ENCODE measurements at places on chromosomes 4 and X.

DNA sequence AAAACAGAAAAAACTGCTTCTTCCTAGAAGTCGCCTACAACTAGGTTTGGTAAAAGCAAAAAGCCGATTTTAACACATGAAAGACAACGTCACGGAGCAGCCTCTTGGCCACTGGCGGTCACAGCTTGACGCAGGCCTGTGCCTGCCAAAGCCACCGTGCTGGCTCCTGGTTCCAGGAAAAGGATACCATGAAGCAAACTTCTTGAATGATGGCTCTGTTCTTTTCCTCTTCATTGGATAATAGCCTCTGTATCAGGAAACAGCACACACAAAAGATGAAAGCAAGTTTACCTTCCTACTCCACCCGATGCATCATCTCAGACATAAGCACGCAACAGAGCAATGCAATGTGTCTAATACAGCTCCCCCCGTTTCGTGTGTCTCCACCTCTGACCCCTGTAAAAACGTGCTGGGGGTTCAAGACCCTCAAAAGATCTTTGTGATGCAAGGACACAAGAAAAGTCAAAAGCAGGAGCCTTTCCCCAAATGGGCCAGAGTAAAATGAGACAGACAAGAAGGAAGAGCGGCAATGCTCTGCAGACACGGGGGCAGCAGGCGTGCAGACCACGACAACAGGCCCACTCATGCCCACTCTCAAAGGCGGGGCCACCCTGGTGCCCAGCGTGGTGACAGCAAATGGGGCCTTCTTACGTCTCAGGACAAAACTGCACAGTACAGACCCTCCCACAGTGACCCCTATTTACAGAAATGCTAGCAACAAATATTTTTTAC lies 19.4 kb downstream of the GAK start:
- DNase-seq, result no peak

- no peak for DNase-seq
Observed at GRCh38 chr4:115145393-115146160, 32.2 kb upstream of the NDST4 start.

DNA sequence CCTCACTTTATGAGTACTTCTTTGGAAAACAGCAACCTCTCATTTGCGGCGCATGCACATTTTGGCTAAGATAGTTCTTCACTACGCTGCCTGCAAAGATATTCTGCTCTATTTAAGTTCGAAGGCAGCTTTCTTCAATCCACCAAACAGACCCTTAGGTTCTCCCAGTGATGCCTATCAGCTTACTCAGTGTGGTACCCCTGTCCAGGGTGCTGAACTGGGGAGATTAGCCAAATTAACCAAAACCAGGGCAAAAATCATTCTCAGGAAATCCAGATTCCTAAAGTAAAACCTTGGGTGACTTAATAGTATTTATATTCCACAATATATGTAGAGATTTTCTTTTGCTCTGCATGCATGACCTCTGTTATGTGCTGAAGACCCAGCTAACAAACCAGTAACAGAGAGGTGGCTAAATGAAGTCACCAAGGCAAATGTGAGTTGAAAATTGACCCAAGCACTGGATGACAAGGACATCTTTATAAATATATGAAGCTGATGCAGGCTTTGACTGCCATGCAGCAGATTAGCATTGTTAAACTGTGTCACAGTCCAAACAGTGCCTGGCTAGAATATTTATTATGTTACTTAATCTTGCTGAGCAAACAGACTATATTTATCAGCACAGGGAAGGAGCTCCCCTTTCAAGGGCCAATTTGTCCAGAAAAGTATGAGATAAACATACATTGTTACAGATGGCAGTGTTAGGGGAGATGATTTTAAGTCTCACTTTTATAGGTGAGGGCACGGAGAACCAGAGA lies 418.2 kb downstream of the STIM2 start:
- peak; percentile 22 for DNase-seq

GRCh38 chr4:187268940-187269339 lies 545.3 kb upstream of the FAT1 start:
- DNase-seq, result no peak

GRCh38 chrX:46588263-46588662 lies 14.7 kb downstream of the CHST7 start:
- DNase-seq, result peak; percentile 63

GRCh38 chr4:99361268-99361898 lies 8.8 kb upstream of the ADH1C start:
- DNase-seq, result no peak

DNA sequence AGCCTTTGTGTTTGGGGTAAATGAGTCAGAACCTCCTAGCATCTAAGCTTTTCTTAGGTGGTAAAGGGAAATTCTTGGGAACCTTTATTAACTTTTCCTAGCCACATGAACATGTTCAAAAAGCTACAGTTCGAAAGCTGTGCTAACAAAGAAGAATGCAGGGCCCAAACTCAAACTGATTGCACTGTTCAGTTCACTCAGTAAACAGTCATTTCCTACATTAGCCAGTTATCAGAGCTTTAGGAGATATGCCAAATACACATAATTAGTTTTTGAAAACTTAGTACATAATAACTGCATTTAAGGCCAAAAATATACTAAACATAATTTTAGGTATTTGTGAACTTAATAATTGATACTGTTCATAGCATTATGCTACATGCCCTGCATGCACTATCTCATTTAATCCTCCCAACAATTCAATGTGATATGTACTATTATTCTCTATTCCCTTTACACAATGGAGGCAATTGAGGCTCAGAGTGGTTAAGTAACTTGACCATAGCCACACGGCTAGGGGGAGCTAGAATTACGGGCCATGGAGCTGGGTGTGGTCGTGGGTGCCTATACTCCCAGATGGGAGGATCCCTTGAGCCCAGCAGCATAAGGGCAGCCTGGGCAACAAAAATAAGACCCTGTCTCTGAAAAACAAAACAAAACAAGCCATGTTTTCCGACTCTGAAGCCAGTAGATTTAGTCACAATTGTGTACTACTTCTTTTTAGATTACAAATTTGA lies 43.9 kb upstream of the PDGFRA start:
- no peak for DNase-seq

DNA sequence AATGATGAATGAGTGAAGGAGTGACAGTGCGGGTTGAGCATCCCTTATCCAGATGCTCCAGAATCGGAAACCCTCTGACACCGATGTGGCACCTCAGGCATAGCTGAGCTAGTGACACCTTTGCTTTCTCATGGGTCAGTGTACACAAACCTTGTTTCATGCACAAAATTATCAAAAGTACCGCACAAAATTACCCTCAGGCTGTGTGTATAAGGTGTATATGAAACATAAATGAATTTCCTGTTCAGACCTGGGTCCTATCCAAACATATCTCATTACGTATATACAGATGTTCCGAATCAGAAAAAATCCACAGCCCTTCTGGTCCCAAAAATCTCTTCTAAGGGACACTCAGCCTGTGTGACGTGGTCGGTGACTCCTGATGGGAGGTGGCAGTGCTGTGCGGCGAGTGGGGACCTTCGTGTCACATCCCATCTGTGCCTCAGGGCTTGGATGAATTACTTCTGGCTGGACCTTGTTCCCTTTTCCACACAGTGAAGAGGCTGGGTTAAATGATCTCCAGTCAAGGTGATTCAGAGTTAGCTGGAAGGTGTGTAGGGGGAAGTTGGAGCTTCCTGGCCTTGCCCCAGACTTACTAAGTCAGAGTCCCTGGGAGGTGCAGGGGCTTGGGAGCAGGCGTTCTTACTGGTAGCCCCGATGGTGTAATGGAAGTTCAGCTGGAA lies 18.8 kb downstream of the RGS12 start:
- no peak for DNase-seq

- no peak for DNase-seq
Observed at GRCh38 chrX:36422368-36422767, 502.8 kb downstream of the CFAP47 start.

- no peak for DNase-seq
Observed at GRCh38 chr4:153027866-153028265, 91.7 kb downstream of the FHDC1 start.

GRCh38 chrX:1803741-1804140 lies 188.9 kb downstream of the ASMT start:
- no peak for DNase-seq

GRCh38 chrX:34874763-34875162 lies 67.8 kb upstream of the FAM47B start:
- no peak for DNase-seq

GRCh38 chr4:183223053-183223452 lies 97.0 kb downstream of the CLDN22 start:
- DNase-seq, result no peak

DNA sequence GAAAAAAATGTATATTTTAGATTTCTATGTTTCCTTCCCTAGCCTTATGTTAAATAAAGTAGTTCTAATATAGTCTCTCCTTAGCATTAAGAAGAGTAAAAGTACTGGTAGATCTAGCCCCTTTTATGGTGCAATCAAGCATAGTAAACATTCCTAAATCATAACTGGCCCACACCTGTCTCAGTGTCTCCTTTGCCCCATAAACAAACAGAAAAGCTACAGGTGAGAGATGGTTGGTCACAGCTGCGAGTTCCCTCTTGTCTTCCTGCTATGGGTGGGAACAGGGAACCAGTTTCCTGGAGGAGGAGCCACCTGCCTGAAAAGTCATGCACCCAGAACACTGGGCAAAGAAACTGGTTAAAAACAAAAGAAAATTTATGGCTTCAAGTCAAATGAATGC lies 16.6 kb downstream of the SOWAHB start:
- DNase-seq, result no peak

- DNase-seq, result no peak
Observed at GRCh38 chr4:145530662-145531061, 49.0 kb downstream of the SMAD1 start.

DNA sequence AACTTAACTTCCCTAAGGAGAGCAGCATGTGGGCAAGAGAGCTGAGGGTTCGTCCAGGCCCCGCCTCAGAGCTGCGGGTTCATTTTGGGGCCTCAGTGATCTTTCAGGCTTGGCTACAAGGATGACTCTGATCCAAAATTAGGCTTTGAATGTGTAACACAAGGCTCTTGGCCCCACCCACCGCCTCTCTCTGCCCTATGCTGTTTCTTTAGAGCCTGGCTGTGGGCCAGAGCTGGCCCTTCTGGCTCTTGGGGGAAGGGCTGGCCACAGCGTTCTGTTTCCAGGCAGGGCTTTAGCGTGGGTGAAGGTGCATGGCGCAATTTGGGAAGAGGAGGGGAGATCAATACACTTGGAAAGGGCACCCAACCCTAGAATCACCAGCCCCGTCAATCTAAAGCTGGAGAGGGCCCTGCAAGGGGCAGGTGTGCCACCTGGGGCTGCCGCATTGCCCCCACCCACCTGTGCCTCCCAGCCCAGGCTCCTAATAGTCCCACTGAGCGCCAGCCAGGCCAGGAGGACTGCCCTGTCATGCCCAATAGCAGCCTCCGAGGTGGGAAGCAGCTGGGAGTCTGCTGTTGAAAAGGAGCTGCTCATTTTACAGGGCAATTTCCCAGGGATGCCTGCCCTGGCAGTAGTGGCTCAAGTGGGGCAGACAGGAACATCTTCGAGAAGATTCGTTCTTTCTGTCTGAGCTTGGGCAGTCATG lies 84.5 kb upstream of the MAML3 start:
- DNase-seq, result peak; percentile 78

DNA sequence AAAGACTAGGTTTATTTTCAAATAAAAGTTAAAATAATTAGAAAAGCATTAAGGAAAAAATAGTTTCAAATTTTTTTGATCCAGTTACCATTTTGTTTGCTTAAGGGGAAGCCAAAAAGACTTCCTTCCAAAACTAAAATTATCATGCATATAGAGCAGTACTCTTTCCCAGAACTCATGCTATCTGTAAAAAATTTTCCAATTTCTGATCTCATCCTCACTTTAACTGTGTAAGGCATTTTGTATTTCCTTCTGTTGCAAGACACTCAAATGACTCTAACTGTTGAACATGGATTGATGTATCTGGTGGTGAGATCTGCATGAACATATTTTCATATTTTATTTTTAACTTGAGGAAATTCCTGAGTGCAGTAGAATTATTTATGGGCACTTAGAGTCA lies 150.1 kb downstream of the ADAM29 start:
- DNase-seq, result no peak

- no peak for DNase-seq
Observed at GRCh38 chr4:122728856-122729255, 3.6 kb upstream of the BBS12 start.

- no peak for DNase-seq
Observed at GRCh38 chr4:54400802-54401201, 171.7 kb downstream of the PDGFRA start.

DNA sequence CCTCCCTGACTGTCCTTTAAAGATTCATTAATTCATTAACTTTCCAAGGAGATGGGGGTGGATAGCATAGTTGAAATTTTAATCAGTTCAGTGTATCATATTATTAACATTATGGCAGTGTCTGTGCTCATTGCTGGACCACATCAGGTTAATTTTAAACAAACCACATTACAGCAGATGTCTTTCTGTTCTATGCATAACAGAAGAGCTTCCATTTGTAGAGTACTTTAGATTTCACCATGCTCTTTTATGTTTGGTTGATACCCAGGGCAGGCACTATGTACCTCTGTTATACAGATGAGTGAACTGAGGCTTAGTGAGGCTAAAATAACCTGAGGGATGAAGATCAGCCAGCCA lies 41.1 kb downstream of the AFF2 start:
- DNase-seq, result no peak

- no peak for DNase-seq
Observed at GRCh38 chr4:73741750-73742489, 1.6 kb downstream of the CXCL8 start.

DNA sequence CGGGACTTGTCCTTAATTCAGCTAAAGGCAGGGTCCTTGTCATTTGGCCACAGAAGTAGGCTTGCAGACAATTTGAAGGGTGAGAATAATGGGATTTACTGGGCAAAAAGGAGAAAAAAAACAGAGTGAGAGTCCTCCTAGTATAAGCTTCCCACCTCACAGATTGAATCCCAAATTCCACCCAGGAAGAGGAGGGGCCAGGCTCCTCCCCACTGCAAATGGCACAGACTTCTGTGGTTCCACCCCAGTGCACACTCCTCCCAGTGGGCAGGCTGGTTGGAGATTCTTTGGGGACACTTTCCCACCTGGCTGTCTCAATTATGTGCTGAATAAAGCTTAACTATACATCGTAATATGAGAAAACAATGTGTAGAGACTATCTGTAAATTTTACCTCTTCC lies 31.6 kb downstream of the MEPE start:
- DNase-seq, result no peak

- DNase-seq, result no peak
Observed at GRCh38 chr4:106676173-106676921, 307.8 kb upstream of the GIMD1 start.
